AG04449 (cell line): ENCODE measurements at places on chromosomes 16 and 17.

DNA sequence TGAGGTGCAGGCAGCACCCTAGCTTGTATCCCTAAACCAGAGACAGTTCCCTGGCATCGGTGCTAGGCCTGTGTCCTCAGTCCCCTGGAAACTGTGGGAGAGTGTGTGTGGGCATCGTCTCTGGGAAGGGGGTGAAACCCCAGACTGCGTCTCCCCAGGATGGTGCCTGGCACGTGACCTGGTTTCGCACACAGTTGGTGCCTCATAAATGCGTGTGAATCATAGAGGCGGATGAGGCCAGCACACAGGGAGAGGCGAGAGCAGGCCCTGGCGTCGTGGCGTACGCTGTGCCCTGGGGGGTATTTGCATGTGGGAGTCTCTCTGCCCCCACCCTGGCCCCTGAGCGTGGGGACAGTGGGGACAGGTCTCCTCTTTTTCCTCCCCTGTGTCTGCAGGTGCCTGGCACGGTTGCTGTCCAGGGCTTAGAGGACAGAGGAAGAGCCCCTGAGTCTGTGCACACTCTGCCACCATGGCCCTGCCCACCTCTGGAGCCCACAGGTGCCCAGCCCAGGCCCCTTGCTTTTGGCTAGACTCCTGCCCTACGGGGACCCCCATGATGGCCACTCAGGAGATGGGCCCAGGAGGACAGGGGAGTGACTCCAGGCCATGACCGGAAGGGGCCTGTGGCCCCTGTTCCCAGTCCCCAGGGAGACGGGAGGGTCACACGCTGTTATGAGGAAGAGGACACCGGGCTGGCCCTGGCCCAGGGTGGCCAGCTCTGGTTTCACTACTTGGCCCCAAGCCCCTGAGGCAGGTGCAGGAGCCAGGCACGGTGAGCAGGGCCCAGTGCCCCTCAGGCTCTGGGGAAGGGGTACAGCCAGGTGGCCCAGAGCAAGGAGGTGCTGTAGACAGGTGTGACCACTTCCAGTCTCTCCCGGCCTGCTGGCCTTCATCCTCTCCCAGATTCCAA is 1.3 kb upstream of the FSCN2 start:
- no peak for DNase-seq

GRCh38 chr17:67725807-67726206 is 8.1 kb downstream of the NOL11 start:
- DNase-seq, result no peak

DNA sequence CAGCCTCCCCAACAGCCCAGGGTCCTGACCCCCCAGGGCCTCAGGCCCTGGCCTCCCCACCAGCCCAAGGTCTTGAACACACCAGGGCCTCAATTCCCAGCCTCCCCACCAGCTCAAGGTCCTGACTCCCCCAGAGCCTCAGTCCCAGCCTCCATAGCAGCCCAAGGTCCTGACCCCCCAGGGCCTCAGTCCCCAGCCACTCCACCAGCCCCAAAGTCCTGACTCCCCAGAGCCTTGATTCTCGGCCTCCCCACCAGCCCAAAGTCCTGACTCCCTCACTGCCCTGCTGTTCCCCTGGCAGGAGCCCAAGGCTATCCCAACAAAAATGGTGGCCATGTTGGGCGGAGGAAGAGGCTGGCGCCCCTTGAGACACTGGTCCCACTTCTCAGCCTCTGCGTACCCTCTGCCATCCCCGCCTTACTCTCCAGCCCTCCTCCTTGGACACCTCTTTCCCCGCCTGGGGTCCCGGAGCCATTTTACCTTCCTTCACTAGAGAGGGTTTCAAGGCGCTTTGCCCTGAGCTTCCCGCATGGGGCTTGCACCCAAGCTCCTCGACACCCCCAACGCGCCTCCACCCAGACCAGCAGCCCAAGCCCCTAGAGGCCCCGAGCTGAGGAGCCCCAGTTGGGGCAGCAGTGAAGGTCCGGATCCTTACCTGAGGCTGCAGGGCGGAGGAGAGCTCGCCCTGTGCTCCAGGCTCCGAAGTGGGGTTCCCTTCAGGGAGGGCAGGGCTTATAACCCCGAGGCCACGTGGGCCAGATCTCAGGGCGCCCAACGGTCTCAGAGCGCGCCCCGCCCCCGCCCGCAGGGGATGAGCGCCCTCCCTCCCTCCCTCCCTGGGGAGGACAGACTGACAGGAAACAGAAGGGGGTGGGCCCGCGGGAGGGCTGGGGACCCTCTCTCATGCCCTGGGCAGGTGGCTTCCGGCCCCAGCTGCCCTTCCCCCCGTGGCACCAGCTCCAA is 3.5 kb upstream of the TSPOAP1 start:
- no peak for DNase-seq

DNA sequence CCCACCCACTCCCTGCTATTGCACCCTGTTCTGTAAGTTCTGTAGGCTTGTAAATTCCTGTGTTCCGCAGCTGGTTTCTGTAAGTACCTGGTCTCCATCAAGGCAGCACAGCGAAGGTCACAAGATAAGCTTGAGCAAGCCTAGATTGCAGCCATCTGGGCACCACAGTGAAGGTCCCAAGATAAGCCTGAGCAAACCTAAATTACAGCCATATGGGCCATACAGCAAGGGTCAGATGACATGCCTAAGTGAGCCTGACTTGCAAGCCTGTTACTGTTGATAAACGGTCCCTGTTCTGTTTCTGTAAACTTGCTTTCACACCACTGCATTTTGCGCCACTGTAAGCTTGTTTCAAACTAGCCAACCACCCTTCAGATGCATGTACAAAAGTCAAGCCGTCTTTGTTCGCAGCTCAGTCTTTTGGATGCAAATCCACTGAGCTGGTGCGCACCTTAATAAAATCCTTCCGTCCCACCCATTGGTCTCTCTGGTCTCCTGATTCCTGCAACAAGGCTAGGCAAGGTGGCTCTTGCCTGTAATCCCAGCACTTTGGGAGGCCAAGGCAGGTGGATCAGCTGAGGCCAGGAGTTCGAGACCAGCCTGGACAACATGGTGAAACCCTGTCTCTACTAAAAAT is 42.6 kb upstream of the ATF7IP2 start:
- no peak for DNase-seq

DNA sequence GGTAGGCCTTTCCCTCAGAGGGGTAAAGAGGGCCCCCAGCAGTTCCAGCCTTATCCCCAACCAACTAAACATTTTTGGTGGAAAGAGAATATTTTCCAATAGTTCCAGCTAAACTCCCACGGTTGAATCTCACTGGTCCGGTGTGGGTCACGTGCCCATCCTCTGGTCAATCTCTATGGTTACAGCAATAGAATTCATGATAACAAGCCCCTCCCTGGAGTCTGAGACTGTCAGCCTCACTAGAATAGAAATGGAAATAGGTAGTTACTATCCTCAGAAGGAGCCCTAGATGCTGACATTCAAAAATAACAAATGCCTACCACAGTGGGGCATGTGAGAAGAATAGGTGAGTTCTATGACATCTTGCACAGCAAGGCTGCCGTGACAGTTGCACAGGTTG is 37.5 kb upstream of the LITAF start:
- DNase-seq, result no peak

GRCh38 chr16:50384500-50385135 is 15.8 kb upstream of the BRD7 start:
- DNase-seq, result no peak

GRCh38 chr17:49748791-49749190 is 15.1 kb downstream of the FAM117A start:
- no peak for DNase-seq

GRCh38 chr16:26857371-26857770 is 209.4 kb upstream of the C16orf82 start:
- DNase-seq, result no peak

GRCh38 chr16:89290887-89291286 is 73.4 kb downstream of the ZNF778 start:
- no peak for DNase-seq

- no peak for DNase-seq
These were observed 12.8 kb upstream of the MT4 start for GRCh38 chr16:56551796-56552738.

- DNase-seq, result no peak
These were observed 1525.3 kb downstream of the CDH8 start for GRCh38 chr16:60510941-60511340.

- peak; percentile 21 for DNase-seq
These were observed 67.9 kb downstream of the FTO start for GRCh38 chr16:53771655-53772497.

- no peak for DNase-seq
These were observed 7.0 kb downstream of the CHAD start for GRCh38 chr17:50461550-50462132.

DNA sequence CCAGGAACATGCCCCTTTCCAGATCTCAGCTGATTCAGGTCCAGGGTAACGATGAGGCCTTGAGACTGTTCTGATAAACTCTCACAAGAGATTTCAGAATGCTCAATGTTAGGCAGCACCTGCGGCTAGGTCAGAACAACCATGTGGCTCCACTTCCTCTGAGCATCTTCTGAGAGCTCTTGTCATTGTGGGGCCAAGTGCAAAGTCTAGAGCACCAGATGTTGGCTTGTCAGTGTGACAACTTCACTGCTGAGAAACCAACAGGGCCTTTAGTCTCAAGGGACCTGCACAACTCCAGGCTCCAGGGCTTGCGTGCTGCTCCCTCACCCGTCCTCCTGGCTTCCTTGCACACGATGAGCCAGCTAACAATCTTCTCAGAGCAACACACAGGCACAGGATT is 29.0 kb downstream of the FCSK start:
- DNase-seq, result no peak

DNA sequence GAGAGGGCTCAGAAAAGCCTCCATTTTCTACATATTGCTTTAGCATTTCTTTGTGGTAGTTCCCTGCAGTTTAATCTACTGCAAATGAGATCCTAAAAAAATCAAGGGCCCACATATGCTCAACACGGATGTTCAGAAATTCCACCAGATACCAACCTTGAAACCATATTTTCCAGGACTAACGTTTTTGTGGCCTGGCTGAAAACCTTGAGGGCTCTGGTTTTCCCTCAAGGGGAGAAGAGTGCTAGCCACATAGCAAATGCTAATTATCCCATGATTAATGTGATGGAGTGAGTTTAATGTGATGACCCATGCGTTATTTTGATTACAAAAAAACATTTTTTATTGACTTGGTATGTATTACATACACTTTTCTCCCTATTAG is 68.9 kb downstream of the SNX11 start:
- DNase-seq, result no peak

- no peak for DNase-seq
These were observed 32.7 kb downstream of the CDK5RAP3 start for GRCh38 chr17:48003417-48004151.

DNA sequence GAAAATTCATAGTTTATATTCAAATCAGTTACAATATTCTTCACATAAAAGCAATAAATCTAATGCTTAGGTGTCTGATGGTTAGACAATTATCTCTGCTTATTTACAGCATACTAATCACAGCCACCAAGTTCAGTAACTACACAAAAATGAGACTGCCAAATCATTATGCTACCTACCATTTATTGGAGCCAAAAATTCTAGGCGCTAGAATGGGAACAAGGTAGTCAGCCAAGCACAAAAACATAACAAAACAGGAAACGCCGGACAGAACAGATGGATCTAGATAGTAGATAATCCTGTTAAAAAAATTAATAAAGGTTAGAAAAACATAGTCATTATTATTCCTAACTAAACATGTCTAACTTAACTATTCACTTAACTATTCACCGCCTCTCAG is 3.6 kb downstream of the ARL6IP1 start:
- DNase-seq, result no peak

GRCh38 chr17:81336930-81337325 is 41.8 kb upstream of the SLC38A10 start:
- no peak for DNase-seq

GRCh38 chr17:40528692-40529417 is 27.4 kb upstream of the TNS4 start:
- no peak for DNase-seq

- DNase-seq, result no peak
These were observed 279.0 kb upstream of the IRX5 start for GRCh38 chr16:54651440-54652195.

DNA sequence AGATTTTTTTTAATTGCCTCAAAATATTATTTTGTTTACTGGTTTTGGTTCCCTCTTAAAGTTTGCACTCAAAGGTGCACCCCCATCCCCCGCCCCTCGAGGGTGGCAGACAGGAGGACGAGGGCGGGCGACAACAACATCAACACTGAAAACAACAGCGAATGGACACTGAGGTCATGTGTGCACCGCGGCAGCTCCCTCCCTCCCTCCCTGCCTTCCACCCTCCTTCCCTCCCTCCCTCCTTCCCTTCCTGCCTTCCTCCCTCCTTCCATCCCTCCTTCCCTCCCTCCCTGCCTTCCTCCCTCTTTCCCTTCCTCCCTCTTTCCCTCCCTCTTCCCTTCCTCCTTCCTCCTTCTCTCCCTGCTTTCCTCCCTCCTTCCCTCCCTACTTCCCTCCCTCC is 1.5 kb upstream of the OSGIN1 start:
- DNase-seq, result no peak

DNA sequence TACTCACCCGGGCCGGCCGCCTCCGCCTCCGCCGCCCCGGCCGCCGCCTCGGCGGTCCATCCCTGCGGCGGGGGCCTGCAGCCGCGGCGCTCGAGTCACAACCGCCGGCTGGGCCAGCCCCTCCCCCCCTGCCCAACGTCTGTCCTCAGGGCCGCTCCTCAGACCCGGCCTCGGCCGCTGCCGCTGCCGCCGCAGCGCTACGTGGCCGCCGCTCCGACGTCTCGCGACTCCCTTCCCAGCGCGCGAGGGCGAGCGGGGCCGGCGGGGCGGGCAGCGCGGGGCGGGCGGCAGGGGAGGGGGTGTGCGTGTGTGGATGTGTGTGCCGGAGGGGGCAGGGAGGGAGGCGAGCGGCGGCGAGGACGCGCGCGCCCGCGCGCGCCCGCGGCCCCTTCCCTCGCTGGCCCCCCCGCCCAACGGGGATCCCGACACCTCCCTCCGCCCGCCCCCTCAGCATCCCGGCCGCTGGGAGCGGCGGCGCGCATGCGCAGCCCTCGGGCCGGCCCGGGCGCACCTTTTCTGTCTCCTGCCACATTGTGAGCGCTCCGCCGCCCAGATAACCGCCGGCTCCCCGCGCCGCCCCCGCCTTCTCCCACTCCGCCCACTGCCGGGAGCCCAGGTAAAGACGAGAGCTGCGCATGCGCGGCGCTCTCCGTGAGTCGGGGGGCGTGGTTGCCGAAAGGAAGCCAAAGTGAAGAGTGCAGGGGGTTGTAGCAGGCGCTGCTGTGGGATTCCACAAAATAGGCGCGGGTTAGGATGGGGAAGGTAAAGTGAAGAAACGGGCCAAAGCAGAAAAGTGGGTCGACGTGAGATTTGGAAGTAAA is at the start of gene ZNF652:
TSS of gene ZNF652 (minus strand) at position 349 of the 821 bp plus-strand sequence. CDS start 44,525 bp downstream, outside the sequence.
- no peak for DNase-seq

GRCh38 chr17:41666237-41666641 is 22.4 kb upstream of the EIF1 start:
- no peak for DNase-seq

DNA sequence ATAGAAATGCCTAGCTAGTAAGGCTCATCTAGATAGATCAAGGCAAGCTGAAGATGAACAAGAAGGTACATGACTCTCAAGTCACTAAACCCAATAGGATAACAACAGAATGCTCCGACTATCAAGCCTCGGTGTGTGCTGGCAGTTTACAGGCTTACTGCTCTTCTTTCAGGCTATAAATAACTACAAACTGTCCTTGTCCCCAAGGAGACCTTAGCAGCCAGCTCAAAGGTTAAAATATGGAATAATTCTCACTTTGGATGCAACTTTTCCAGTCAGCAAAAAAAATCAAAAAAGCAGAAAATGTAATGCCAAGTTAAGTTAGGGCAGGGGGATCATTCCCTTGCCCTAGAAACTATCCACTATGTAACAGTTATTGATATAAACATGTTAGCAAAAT is 44.6 kb downstream of the SPOP start:
- DNase-seq, result no peak

- DNase-seq, result no peak
These were observed 218.8 kb downstream of the IRF8 start for GRCh38 chr16:86117756-86118155.

- DNase-seq, result no peak
These were observed 339.0 kb downstream of the MAF start for GRCh38 chr16:79261481-79261940.
